Activated CD4-positive, alpha-beta T cell treated with anti-CD3 and anti-CD28 coated beads for 4 hours (primary cell): ENCODE measurements at places on chromosomes 3 and 15.

GRCh38 chr3:195839260-195840010 is 27.7 kb upstream of the MUC4 start:
- DNase-seq = no peak

DNA sequence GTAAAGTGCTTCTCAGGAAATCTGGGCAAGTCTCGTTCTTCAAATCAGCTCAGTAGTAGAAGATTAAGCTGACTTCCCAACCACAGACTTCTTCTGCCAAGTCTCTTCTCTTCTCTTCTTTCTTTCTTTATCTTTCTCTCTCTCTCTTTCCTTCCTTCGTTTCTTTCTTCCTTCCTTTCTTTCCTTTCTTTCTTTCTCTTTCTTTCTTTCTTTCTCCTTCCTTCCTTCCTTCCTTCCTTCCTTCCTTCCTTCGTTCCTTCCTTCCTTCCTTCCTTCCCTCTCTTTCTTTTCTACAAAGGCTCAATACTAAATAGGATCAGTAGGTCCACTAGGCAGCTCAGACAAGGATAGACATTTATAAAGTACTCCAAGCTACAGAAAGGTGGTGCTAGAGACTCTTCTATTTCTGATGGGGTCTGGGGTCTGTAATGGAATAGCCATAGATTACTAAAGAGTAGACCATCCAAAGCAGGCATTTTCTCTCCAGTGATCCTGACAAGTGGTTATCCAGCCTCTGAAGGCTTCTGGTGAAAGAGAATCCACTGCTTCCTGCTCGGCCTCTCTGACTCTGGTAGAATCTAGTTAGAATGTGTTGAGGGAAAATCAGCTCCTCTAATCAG is 100.8 kb downstream of the TPRG1 start:
- no peak for DNase-seq

DNA sequence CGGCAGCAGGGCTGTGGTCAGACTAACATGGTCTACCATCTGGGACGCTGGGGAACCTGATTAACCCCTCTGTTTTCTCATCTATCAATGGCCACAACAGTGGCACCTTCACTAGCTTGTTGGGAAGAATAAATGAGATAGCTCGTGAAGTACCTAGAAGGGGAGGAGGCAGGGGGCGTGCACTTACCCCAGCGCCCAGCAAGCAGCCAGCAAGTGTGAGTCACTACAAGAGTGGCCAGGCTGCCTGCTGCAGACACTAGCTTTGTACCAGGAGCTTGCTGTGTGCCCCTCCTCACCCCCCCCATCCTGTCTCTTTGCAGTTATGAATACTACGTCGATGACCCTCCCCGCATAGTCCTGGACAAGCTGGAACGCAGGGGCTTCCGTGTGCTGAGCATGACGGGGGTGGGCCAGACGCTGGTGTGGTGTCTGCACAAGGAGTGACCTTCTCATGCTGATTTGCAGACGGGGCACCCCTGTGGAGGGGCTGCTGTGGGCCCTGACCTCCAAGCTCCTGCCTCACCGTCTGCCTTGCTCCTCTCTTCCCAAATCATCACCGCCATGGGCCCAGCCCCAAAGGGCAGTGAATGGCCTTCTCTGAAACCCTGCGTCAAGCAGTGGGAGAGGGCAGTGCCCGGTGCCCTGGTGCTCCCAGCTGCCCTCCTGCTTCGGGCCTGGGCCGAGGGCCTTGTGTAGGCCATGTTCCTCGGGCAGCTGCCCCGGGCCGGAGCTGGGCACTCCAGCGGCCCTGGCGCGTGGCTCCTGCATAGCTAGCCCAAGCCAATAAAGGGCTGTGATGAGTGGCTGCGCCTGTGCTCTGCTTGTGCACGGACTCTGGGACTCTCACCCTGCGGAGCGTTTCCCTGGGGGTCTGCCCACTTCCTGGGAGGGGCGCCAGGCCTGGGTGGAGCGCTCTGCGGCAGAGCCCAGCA is 2.6 kb upstream of the C15orf62 start:
- no peak for DNase-seq

DNA sequence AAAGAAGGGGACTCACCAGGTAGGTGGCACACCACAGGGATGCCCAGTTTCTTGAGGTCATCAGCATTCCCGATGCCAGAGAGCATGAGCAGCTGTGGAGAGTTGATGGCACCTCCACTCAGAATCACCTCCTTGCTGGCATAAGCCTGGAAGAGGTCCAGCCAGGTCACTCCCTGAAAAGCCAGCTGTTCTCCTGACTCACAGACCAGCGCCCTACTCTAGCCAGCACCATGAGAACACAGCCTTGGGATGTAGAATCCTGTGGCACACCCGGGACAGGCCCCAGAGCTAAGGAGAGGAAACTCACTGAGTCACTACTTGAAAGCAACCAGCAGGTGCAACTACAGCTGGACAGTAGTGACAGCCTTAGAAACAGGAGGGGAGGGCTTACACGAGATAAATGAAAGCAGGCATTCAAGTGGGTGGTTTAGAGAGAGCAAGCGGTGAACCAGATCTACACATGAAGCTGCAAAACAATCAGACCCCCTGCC is 24.5 kb downstream of the CHDH start:
- DNase-seq = no peak

DNA sequence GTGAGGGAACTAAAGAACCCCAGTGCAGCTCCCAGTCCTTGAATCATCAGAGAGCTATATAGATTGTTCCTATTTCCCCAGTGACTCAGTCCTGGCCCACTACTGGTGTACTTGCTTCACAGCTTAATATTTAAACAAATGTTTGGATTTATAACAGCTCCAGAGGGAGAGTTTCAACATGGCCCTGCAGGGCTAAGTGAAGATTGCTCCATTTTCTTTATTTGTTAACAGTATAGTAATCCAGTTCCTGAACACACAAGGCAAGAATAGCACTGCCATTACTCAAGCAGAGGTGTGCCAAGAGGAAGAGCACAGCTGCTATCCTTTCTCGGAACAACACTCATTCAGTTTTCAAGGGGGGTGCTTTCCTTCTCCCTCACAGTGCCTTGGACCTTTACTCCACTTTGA is 6.5 kb downstream of the SQOR start:
- no peak for DNase-seq

- no peak for DNase-seq
Measured at GRCh38 chr3:113247068-113247467, 35.7 kb downstream of the BOC start.

DNA sequence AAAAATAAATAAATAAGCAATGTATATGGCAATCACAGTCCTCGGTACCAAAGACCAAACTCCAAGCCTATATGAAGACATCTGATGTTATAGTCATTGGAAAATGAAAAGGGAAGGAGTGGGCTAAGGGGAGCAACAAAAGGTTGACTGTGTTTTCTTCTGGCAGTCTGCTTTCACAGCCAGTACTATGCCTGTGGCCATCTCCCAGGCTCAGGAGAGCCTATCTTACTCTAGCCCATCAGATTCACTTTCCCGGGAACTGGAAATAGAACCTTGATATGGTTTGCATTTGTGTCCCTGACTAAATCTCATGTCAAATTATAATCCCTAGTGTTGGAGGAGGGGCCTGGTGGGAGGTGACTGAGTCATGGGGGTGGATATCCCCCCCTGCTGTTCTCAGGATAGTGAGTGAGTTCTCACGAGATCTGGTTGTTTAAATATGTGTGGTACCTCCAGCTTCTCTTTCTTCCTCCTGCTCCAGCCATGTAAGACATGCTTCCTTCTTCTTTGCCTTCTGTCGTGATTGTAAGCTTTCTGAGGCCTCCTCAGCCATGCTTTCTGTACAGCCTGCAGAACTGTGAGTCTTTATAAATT is 105.3 kb downstream of the PLCH1 start:
- no peak for DNase-seq

DNA sequence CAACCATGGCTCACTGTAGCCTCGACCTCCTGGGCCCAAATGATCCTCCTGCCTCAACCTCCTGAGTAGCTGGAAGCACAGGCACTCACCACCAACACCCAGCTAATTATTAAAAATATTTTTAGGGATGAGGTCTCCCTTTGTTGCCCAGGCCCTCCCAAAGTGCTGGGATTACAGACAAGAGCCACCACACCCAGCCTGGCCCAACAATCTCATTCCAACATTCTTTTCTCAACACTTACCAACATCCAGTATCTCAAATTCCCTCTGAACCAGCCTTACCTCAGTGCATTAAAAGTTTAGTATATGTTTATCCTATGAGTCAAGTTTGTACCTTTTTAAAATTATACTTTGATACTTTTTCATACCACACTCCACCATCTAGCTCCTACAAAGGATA is 25.0 kb downstream of the ANXA2 start:
- no peak for DNase-seq

- DNase-seq = peak; percentile 6
Measured at GRCh38 chr3:142445816-142446254, 2.0 kb downstream of the XRN1 start.

- no peak for DNase-seq
Measured at GRCh38 chr3:154862265-154862664, 217.9 kb upstream of the MME start.

GRCh38 chr15:67865331-67865730 is 25.5 kb upstream of the RNU6-1 start:
- DNase-seq = no peak

- DNase-seq = no peak
Measured at GRCh38 chr15:38860253-38860652, 295.6 kb upstream of the RASGRP1 start.

DNA sequence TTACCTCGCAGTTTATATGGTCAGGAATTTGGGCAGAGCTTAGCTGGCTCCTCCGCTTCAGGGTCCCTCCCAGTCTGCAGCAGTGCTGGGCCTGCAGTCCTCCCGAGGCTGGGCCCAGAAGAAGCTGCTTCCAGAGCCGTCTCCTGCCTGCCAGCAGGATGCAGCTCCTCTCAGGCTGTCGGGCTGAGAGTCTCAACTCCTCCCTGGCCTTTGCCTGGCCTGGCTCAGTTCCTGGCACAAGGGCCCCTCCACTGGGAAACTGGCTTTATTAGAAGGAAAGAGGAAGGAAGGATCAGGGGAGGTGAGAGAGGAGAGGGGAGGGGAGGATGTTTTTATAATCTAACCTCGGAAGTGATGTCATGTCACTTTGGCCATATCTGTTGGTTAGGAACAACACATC is 72.8 kb downstream of the GABRG3 start:
- no peak for DNase-seq

- no peak for DNase-seq
Measured at GRCh38 chr15:34701536-34701935, 53.3 kb downstream of the GJD2 start.

DNA sequence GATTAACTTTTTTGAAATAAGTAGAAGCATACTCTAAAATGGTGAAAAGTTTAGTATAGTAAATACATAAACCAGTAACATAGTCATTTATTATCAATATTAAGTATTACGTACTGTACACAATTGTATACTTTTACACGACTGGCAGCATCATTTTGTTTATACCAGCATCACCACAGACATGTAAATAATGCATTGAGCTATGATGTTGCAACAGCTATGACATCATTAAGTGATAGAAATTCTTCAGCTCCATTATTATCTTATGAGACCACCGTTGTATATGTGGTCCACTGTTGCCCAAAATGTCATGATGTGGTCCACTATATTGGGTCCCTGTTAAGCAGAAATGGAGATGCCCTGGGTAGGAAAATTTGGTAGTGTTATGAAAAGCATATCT is 51.3 kb downstream of the DRD3 start:
- DNase-seq = no peak

- DNase-seq = no peak
Measured at GRCh38 chr3:3305084-3305483, 125.6 kb upstream of the CRBN start.

DNA sequence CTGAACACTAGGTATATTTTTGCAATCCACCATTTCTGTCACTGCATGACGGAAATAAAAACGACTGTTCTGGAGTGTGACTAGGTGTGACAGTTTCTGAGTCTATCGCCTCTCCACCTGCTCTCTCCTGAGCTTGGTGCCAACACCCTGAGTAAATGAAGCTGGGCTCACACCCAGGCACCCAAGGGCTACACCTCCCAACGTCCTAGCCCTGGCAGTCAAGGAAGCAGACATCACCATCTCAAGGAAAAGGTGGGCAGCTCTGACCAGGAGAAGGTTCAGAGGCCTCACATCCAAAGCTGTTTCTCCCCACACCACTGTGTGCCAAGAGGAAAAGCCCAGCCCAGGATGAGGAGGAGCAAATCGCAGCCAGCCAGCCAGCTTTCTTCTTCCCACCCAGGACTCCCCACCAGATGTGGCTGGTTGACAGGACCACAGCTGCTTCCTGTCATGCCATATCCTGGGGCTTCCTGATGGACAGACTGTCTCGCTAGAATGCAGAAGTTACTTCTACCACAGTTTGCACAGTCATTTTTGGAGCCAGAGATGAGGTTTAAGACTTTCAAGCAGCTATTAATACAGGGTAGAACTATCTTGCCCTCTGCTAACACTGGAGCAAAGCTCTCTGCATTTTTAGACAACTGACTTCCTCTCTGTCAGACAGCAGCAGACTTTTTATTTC is 3.3 kb downstream of the SCAMP2 start:
- no peak for DNase-seq

- no peak for DNase-seq
Measured at GRCh38 chr3:29695201-29695600, 414.3 kb downstream of the RBMS3 start.

DNA sequence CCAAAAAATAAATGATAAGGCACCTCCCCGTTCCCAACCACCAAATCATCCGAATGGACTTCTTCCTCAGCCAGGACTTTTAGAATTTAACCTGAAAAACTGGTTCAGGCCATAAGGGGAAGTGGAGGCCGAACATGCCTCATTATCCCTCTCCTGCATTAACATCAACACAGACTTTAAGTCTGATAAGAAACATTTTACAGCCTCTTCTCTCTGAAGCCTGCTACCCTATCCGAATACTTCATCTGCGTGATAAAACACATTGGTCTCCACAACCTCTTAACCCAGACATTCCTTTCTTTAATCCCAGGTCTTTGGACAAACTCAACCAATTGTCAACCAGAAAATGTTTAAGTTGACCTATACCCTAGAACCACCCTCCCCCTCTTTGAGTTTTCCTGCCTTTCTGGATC is 850 bp upstream of the SLC41A3 start:
- no peak for DNase-seq

- DNase-seq = no peak
Measured at GRCh38 chr3:66478960-66479359, 21.9 kb downstream of the LRIG1 start.

DNA sequence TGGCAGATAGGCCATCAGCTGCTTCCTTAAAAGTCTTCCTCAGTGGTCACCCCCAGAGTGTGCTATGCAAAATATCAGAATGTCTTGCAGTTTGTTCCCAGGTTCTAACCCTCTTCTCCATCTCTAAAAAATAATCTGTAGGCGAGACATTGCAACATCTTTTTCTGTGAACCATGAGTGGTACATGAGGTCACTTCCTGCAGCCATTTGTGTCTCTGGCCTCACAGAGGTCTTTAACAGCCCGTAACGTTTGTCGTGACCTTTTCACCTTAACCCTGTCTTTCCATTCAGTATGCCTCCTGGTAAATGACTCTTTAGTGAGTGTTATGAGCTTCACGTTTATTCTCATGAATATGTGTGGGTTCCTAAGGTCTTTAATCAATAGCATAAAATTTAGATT is 145.4 kb downstream of the KLHL25 start:
- peak; percentile 23 for DNase-seq
